Aorta (tissue), 5 donors: ENCODE measurements at places on chromosomes 16 and 17. TPM values are rescaled to one million over a fixed set of nuclear protein-coding genes. Genes with fewer than 3 reads are reported as not detected.
A peak's percentile ranks its signal among the peaks of the same experiment; 100 is the strongest.

DNA sequence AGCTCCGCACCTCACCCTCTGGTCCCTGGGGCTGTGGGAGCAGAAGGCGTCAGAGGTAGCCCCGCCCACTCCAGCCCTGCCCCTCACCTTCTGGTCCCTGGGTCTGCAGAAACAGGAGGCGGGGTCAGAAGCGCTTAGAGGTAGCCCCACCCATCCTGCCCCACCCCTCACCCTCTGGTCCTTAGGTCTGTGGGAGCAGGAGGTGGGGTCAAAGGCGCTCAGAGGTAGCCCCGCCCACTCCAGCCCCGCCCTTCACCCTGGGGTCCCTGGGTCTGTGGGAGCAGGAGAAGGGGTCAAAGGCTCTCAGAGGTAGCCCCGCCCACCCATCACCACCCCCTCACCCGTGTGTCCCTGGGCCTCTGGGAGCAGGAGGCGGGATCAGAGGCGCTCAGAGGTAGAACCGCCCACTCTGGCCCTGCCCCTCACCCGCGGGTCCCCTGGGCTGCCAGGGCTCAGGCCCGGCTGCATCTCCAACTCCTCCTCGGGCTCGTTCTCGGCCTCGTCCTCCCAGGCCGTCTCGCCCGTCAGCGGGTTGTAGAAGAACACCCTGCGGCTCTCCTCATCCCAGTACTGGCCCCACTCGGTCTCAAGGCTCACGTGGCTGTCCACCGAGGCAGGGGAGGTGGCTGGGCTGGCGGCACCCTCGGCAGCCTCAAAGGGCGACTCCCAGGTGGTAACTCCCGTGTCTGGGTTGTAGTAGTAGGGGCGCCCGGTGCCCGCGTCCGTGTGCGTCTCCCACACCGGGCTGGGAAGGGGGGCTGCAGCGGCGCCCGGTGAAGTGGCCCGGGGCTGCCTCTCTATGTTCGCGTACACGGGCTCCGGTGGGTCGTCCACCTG lies 27.2 kb downstream of the ARHGAP27 start:
- DNase-seq = peak; percentile 75

The AOC2 gene
- total RNA-seq = 1.8 TPM

- no peak for DNase-seq
These were observed 241.6 kb downstream of the XYLT1 start for GRCh38 chr16:17229131-17229530.

- DNase-seq = peak; percentile 95
These were observed 5.0 kb upstream of the TLCD2 start for GRCh38 chr17:1714980-1715802.

DNA sequence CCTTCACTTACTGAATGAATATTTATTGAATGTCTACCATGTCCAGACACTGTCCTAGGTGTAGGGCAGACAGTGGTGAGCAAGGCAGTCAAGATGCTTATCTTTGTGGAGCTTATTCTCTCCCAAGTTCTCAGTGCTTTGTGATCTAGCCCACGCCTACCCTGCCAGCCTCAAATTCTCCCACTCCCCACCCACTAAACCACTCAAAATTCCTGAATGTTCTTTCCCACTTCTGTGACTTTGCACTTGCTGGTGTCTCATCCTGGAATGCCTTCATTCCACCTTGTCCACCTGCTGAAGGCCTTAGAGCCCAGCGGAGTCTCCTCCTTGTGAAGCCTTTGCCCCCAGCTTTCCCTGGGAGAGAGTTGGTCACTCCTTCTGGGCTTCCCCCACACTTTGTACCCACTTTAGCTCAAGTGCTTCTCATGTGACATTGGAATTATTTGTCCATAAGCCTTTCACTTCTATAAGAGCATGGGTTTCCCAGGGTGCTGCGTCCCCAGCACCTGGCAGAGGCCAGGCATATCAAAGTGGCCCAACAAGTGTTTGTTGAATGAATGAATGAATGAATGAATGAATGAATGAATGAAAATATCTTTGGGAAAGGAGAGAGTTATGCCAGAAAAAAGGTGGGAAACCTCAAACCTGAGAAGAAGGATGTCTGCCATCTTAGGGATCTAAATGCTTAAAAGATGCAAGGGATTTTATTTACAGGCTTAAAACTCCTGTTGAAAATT lies 23.0 kb downstream of the CCDC182 start:
- DNase-seq = no peak

DNA sequence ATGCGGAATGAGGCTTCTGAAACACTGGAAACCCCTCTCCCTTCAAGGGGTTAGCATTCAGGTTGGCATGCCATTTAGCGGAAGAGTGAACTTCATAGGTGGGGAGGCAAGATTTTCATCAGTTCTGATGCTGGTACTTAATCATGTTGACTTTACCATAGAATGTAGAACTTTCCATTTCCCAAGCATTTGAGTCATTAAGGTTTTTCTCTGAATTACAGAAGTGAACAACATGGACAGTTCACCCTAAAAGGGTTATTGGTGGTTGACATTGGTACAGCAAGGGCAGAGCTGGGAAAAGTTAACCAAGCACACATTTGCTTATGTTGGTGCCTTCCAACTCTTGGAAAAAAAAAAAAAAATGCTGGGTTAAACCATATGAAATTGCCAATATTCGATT lies 39.1 kb downstream of the GAN start:
- no peak for DNase-seq

- no peak for DNase-seq
These were observed 594 bp upstream of the DNAJC7 start for GRCh38 chr17:42017866-42018200.

The TEKT1 gene
- total RNA-seq = not detected
